AG04450 (cell line): ENCODE measurements at places on chromosomes 12 and 14.
A peak's percentile ranks its signal among the peaks of the same experiment; 100 is the strongest.

DNA sequence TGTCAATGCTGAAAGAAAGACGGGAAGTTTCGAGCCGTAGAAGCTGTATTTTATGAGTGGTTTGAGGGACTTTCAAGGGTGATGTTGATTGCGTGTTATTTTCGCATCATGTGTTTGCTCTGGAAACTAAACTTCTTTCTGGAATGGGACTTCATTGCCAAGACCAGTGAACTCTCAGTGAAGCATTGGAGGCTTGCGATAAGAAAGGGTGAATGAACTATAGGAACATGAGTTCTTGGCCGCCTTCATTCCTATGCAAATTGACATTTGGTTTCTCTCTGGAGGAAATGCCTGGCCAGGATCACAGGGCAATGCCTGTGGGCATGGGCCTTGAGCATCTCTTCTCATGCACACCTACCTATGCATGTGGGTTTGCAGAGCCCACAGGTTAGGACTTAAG lies 372.7 kb downstream of the GLT1D1 start:
- no peak for DNase-seq

DNA sequence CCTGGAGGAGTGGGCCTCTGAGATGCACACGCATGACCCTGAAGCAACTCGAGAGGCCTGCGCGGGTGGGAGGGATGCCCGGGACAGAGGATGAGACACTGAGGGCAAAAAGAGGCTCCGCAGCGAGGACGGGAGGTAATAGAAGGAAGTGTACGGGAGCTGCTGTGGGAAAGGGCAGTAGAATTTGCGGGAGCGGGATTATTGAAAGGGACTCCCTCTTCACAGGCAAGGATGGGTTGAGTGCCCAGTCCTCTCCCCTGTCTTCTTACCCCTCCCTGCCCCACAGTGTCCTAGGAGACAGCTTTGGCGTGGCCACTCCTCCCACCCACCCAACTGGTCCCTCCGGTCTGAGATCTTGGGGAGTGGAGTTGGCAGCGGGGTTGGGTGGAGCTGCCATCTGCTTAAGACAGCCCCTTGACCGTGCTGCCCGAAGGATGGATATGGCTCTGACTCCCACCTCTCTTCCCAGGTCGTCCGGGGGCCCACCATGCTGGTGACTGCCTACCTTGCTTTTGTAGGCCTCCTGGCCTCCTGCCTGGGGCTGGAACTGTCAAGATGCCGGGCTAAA lies 15.7 kb upstream of the ESPL1 start:
- no peak for DNase-seq

DNA sequence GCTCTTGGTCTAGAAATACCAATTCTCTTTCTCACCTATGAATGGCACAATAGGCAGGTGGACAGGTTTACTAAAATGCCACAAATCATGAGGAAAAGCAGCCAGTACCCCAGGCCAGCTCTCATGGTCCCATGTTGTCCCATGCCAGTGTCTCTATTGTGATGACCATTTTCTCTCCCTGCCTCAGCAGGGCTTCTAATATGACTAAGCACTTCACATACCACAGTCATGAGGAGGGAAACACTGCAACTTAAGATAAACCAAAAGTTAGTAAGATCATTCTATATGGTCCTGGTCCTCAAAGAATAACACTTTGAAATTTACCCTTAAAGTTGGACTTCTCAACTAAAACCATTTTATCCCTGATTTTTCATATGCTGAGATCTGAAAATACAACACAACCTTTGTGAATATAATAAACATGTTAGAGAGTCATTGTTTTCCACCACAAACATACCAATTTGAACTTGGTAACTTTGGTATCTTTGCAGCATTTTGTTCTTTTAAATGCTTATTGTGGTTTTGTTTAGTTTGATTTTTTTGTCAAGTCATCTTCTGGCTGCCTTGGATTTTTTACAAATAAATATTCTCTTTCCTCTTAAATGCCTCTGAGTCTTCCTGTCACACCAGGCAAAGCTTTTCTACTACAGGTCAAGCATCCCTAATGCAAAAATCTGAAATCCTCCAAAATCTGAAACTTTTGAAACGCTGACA lies 3.6 kb downstream of the TTC5 start:
- no peak for DNase-seq

DNA sequence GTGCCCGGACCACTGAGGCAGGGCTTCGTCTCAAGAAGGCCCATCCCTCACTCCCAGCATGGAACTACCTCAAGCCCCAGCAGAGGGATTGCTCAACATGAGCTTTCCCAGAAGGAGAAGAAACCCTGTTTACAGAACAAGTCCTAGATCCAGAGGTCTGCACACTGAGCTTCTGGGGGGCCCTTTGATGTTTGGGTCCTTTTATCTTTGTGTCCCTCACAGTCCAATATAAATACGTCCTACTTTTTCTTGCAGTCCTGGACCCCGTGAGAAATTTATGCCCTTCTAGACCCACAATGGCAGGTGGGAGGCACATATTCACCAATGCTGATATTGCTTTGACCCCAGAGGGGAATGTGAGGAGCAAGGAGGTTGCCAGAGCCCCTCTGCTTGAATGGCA lies 54.4 kb downstream of the SMUG1 start:
- DNase-seq: no peak

DNA sequence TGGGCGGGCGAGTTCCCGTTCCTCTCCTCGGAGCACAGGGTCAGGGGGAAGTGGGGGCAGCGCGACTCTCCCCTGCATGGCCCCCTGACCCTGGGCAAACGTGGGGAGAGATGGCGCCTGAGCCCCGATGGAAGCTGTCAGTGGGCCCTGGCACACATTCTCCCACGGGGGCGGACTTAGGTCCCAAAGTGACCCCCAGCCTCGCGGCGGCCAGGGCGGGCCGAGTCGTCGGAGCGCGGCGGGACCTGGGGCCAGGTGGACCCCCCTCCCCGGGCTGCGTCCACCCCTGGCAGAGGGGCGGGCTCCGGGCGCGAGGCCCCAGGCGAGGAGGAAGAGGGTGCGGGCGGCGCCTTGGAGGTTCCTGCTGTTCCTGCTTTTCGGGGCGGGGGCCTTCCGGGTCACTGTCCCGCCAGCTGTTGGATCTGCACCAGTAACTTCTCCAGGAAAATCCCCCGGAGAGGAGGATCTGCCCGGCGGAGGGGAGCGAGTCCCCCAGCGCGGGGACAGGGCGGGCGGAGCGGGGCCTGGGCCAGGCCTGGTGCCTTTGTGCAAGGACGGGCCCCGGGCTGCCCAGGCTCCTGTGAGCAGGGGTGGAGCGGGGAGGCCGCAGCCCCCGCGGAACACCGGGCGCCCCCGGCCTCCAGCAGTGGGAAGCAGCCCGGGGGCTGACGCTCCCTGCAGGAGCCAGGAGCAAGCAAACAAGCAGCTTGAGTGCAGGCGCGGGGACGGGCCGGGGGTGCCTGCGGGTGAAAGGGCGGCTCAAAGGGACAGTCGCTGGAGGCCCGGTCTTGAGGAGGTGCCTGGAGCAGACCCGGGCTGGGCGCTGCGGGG lies 15.3 kb downstream of the TNFAIP2 start:
- no peak for DNase-seq

GRCh38 chr12:89212339-89212771 lies 139.9 kb downstream of the DUSP6 start:
- no peak for DNase-seq

GRCh38 chr14:89407856-89408255 lies 9.2 kb downstream of the FOXN3 start:
- no peak for DNase-seq

GRCh38 chr12:9897535-9897934 lies 16.2 kb downstream of the KLRF2 start:
- no peak for DNase-seq

- DNase-seq: no peak
Measured at GRCh38 chr14:58794993-58795762, 157.4 kb downstream of the DACT1 start.

- DNase-seq: no peak
Measured at GRCh38 chr12:29402437-29402836, 21.5 kb upstream of the ERGIC2 start.

DNA sequence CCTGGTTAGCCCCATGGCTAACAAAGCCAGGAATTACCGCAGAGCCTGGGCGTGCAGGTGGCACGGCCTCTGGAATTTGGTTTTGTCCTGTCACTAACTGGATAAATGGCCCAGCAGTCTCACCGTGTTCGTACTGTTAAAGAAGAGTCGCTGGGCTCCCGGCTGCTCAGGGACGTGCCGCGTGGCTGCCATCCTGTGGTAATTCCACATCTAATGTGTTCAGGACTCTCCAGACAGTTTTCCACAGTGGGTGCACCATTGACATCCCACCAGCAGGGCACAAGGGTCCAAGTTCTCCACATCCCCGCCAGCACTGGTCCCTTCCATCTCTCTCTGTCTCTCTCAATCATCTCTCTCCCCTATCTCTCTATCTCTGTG lies 19.6 kb downstream of the NOC4L start:
- no peak for DNase-seq

GRCh38 chr12:127650626-127651025 lies 616.3 kb upstream of the TMEM132C start:
- DNase-seq: no peak

GRCh38 chr14:93997082-93997481 lies at the start of gene CCDC197:
Gene CCDC197 (plus strand): TSS chr14:93997301. CDS start chr14:93998132, 831 bp downstream.
- no peak for DNase-seq

DNA sequence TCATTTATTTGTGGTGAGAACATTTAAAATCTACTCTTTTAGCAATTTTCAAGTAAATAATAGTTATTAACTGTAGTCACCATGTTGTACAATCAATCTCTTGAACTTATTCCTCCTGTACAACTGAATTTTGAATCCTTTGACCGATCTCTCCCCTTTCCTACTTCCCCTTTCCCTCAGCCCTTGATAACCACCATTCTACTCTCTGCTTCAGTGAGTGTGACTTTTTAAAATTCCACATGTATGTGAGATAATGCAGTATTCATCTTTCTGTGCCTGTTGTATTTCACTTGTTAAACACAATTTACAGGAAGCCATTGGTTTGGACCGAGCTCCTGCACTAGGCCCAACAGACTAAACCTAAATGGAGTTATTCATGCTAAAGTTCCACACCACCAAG lies 458.9 kb upstream of the PDE3A start:
- no peak for DNase-seq

GRCh38 chr12:46366771-46367170 lies 5.8 kb downstream of the SLC38A2 start:
- no peak for DNase-seq

DNA sequence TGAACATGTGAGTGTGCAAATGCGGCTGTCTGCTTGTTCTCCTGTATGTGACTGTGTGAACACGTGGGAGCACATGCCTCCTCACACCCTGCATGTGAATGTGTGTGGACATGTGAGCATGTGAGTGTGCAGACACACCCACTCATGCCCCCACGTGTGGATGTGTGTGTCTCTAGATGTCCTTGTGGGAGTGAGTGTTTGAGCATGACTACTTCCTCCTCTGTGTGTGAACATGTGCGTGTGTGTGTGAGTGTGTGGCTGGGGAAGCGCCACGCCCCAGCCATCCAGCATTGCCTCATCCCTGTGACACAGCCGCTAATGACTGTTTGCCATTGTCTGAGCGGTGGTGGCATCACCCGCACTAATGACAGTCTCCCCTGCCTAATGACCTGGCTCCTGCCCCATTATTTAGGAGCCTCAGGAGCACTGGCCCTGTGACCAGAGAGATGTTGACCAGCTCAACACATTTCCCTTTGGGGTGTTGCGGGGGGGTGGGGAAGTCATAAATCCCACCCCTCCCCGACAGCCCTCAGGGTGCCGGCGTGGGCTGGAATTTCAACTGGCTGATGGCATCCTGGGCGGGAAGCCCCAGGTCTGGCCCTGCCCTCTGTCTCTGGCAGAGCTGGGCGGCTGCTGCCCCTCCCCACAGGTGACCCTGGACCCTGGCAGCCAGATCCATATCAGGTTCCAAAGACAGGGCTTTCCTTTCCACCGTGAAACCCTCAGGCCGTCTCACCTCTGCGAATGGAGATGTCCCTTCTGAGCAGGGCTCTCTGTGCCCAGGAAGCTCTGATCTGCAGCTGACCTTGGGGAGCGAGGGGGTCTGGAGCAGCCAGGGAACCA lies 11.5 kb upstream of the KRT80 start:
- DNase-seq: no peak

- DNase-seq: no peak
Measured at GRCh38 chr12:12577786-12578185, 15.1 kb upstream of the DUSP16 start.

DNA sequence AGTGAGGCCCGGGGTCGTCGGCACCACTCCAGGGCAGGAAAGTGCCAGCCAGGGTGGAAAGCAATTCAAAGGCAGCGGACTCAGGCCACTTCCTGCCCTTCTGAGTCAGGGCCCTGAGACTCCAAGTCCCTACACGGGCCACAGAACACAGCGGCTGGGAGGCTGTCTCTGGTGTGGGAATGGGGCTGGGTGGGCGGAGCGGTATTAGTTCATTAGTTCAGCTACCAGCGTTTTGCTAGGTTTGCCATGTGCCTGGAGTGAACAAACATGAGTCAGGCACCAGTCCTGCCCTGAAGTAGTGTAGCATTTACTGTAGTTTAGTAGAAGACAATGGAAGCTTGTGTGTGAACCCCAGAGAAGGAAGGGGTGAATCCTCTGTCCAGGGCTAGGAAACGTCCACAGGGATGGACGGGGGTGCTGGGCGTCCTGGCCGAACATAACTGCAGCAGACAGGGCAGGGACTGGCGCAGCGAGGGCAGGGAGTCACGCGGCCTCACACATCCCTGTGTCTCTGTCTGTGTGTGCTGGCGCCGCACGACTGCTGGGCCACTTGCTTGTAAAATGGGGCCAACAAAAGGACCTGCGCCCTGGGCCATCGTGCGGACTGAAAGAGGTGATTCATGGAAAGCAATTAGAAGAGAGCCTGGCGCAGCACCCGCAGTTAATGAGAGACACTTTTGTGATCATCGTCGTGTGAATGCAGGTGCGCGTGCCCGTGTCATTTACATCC lies 186.4 kb upstream of the PRMT8 start:
- DNase-seq: peak; percentile 30

DNA sequence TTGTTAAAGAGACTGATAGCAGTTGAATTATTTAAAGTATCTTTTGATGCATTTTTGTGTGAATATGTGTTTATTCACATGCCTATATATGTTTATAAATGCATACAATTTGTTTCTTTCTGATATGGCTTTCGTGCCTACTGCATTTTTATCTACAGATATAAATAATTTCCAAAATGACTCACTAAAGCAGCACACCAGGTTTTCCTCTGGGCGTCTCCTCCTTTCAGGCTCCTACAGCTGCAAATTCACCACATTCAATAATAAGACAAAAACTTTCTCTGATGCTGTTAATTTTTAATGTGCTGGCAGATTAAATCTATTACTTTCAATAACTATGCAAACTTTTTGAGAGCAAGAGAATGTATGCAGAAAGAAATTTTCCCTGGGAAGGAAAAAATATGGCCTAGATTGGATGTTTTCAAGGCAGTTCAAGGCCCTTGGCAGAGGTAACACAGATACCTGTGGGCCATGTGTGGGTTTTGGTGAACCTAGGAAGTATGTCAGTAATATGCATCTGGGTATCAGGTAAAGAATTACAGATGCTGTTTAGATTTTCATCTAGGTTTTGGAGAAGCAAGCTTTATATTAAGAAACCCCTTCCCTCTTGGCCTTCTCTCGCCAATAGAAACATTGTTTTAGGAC lies 381.8 kb downstream of the EGLN3 start:
- DNase-seq: no peak

DNA sequence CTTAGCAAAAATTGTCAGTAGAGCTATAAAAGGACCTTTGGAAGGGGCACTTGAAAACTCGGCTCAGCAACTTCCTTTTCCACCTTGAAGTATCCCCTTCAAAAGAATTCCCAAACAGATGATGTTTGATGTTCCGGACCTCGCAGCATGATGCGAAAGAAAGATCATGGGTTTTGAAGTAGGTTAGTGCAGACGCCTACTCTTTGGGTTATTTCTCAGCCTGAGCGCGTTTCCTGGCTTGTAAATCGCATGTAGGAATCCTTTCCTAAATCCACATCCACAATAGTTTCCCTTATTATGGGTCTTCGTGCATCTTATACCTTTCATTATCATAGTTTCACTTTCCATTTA lies 584 bp upstream of the NEDD1 start:
- DNase-seq: no peak

GRCh38 chr12:110822821-110823415 lies 23.9 kb upstream of the CCDC63 start:
- no peak for DNase-seq
